ENCODE measurements at places on chromosomes 6 and 20. TPM values are rescaled to one million over a fixed set of nuclear protein-coding genes. Genes with fewer than 3 reads are reported as not detected.

The CDH26 gene
- 2.2 TPM for total RNA-seq

The CNR1 gene
- 344 TPM for total RNA-seq

The SDCBP2 gene
- total RNA-seq: 2.8 TPM

The XKR7 gene
- total RNA-seq: 18.2 TPM

The ENPP1 gene
- total RNA-seq: 1.6 TPM

The DNMT3B gene
- total RNA-seq: 11.9 TPM

The CST2 gene
- not detected for total RNA-seq

The ILRUN gene
- 22.2 TPM for total RNA-seq

The AKAP12 gene
- total RNA-seq: 48.8 TPM

The GRM1 gene
- total RNA-seq: 25.0 TPM

The BPIFB2 gene
- not detected for total RNA-seq

The FRS3 gene
- 9.4 TPM for total RNA-seq

The AGPAT4 gene
- total RNA-seq: 173 TPM

The HRH3 gene
- 0.31 TPM for total RNA-seq

The FAM8A1 gene
- 54.5 TPM for total RNA-seq

The BANF2 gene
- not detected for total RNA-seq

The RPP40 gene
- 13.8 TPM for total RNA-seq

The FOXO3 gene
- 61.7 TPM for total RNA-seq

The RAET1E gene
- not detected for total RNA-seq

The ENPP5 gene
- total RNA-seq: 5.0 TPM

The COL11A2 gene
- total RNA-seq: 3.4 TPM

The RAB44 gene
- not detected for total RNA-seq

The OSTM1 gene
- 31.9 TPM for total RNA-seq

The BPIFA1 gene
- not detected for total RNA-seq

The TRIM15 gene
- not detected for total RNA-seq

The GPR63 gene
- total RNA-seq: 22.8 TPM

The IPCEF1 gene
- 32.6 TPM for total RNA-seq

The AHCY gene
- total RNA-seq: 45.7 TPM

The MLIP gene
- total RNA-seq: 10.6 TPM

The TOMM34 gene
- 6.6 TPM for total RNA-seq

The HMGN4 gene
- 56.0 TPM for total RNA-seq

The C6orf58 gene
- total RNA-seq: 2.2 TPM

The OVOL2 gene
- total RNA-seq: 0.94 TPM

The BTNL2 gene
- total RNA-seq: not detected

The C20orf204 gene
- 4.4 TPM for total RNA-seq

The MYT1 gene
- 22.5 TPM for total RNA-seq

The PANK2 gene
- total RNA-seq: 54.5 TPM

The OOEP gene
- total RNA-seq: not detected

The SPATS1 gene
- not detected for total RNA-seq

The FOXA2 gene
- not detected for total RNA-seq

The FOXS1 gene
- total RNA-seq: not detected

The SRMS gene
- not detected for total RNA-seq

The MAN1A1 gene
- total RNA-seq: 13.8 TPM

The MMS22L gene
- total RNA-seq: 39.4 TPM

The STK4 gene
- 59.5 TPM for total RNA-seq

The GPX6 gene
- total RNA-seq: not detected

The FAM83B gene
- 0.31 TPM for total RNA-seq

The THEMIS gene
- total RNA-seq: 0.31 TPM

The NR2E1 gene
- 13.5 TPM for total RNA-seq

The DCDC2 gene
- total RNA-seq: 1.3 TPM

The DSP gene
- total RNA-seq: 2.5 TPM
